ENCODE measurements at places on chromosomes 1 and 21.

GRCh38 chr1:11105586-11105985 lies 5.9 kb upstream of the EXOSC10 start:
- DNase-seq, result no peak

GRCh38 chr1:166597516-166597915 lies 241.8 kb upstream of the POGK start:
- DNase-seq, result no peak

GRCh38 chr1:36349839-36350238 lies 26.4 kb upstream of the EVA1B start:
- DNase-seq, result no peak

DNA sequence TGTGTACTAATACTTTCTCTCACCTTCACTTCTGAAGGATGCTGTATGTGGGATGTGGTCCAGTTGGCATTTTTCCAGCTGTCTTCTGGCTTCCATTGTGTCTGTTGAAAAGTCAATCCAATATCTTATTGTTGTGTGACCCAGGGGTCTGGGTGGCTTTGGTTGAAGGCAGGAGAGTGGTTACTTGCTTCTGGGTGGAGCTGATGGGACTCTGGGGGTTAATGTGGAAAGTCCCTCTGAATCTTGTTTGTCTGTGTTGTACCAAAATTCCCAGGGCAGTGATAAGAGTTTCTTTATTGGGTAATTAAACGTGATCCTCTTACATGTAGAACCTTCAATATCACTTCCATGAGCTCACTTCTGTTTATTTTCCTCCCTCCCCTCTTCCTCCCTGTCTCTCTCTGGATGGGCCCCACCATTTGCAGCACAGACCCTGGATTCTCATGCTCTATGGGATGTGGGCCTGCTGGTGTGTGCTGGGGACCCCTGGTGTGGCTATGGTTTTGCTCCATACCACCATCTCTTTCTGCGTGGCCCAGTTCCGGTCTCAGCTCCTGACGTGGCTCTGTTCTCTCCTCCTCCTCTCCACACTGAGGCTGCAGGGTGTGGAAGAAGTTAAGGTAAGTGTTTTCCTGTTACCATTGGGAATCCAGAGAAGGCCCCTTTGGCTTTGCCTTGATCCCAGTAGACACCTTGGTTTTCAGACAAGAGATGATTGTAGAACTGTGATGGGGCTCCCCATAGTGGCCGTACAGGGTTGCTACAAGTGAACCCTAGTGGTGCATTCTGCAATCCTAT lies 71.5 kb downstream of the HHAT start:
- peak; percentile 67 for DNase-seq

GRCh38 chr1:240555524-240555923 lies 56.4 kb downstream of the GREM2 start:
- no peak for DNase-seq

GRCh38 chr21:33815143-33815707 lies 100.4 kb downstream of the ATP5PO start:
- no peak for DNase-seq

DNA sequence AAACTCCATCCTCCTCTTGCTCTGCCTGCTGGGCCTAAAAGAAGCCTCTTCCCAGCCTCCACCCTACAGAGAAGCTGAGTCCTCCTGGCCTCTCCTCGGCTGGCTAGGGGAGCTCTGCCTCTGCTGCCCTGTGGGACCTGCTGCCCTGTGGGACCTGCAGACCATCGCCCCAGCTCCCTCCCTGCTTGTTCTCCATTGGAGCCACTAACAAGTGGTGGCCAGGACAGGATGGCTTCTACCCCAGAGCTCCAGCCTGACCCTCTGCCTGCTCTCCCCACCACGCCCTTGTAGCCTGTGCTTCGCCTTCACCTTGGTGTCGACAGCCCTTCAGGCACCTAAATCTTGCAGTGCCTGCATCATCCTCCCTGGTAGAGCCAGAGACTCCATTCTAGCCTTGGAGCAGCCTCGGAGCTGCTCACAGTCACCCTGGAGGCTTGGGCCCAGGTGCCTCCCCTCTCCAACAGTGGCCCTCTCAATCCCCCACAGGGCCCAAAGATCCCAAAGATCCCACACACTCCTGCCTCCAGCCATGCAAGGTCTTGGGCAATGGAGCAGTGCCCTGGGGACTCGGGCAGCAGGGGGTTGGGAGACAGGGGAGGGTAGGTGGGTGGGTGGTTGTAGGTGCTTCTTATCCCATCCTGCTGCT lies 3.0 kb downstream of the EPS8L3 start:
- no peak for DNase-seq

DNA sequence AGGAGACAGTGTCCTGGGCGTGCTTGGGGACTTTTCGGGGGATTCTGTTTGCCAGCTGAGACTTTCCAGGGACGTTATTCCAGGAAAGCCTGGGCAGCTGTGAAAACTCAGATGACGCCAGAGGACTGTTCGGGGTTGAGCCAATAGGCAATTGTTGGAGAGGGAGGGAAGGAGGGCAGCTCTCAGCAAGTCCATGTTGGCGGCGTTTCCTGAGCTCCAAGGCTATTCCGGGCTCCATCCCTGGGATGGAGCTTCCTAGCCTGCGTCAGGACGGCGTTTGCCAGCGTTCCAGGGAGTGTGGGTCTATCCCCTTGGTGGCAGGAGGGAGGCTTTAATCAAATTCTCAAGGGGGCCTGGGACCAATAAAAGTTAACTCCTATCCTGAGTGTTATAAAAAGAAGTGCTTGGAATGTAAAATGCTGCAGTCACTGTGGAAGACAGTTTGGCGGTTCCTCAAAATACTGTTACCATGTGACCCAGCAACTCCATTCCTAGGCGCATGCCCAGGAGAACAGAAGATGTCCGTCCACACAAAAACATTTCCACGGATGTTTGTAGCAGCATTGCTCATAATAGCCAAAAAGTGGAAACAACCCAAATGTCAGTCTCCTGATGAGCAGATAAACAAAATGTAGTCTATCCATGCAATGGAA lies 15.2 kb downstream of the SLC27A3 start:
- DNase-seq, result peak; percentile 56

DNA sequence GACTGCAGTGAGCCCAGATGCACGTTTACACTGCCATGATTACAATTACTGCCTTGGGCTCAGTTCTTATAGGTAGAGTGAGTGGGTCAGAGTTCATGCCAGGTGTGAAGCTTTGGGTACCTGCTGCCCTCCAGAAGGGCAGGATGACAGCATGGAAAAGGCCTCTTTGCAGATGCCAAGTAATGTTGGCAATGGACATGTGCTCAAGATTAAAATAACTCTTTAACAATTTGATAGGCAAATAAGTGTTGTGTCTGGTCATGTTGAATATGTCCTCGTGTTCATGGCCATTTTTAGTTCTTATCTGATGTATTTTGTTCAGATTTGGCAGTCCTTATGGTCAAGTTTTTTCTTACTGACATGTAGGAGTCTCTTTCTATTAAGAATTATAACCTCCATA lies 34.8 kb downstream of the S100B start:
- no peak for DNase-seq

DNA sequence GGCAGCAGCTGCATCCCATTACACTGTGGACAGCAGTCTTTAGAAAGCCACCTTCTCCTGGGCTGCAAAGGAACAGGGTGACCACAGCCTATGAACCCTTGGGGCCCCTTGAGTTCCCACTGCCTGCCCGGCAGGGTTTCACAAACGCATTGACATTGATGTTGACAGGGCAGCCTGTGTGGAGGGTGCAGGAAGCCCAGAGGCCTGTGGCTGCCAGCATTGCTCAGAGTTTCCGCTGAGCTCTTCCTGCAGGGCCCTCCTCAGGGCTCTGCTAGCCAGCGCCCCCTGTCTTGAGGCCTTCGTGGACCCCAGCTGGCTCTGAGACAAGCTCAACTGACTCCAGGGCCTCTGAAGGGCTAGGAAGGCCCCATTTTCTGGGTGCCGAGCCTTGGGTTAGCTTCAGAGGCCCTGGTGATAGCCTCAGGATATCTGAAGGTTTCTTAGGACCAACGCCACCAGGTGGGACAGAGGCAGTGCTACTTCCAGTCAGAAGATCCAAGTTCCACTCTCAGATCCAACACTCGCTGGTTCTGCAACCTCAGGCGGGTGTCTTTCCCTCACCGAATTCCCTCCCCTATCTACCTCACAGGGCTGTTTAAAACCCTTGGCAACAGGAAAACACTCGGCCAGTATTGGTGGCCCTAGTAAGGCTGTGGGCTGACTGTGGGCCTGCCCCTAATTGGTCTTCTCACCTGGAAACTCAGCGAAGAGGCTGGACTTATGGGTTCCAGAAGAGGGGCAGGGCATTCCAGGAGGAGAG lies 27.2 kb upstream of the EPS8L3 start:
- DNase-seq, result no peak

DNA sequence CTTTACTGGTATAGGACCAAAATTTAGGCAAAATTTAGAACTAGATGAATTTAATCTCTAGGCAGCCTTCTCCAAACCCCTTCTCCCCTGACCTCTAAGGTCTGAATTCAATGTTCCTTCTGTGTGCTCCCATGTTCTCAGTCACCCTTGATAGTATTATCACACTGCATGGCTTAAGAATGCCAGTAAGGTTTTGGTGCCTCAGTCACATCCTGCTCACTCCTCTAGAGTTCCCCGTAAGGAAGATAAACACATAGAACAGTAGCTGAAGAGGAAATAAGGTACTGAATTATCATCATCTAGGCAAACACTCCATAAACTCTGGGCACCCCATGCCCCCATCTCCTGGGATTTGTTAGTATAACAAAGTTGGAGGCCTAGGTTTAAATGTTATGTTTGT lies 18.2 kb downstream of the PRRX1 start:
- no peak for DNase-seq

DNA sequence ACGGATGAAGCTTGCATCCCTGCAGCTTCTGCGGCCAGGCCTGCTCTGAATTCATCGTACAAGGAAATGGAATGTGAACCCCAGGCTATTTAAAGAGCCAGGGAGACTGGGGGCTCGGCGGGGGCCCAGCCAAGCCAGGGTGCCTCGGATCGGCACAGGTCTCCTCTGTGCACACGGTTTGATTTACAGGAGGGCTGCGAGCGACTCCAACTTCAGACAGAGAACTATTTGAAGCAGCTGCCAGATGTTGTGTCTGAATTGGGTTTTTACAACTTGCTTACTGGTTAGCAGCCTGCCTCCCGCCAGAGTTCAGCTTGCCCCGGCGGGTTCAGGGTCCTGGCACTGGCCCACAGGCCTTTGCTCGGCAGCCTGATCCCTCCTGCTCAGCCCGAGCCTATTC lies 83.2 kb downstream of the SPSB1 start:
- DNase-seq, result no peak

DNA sequence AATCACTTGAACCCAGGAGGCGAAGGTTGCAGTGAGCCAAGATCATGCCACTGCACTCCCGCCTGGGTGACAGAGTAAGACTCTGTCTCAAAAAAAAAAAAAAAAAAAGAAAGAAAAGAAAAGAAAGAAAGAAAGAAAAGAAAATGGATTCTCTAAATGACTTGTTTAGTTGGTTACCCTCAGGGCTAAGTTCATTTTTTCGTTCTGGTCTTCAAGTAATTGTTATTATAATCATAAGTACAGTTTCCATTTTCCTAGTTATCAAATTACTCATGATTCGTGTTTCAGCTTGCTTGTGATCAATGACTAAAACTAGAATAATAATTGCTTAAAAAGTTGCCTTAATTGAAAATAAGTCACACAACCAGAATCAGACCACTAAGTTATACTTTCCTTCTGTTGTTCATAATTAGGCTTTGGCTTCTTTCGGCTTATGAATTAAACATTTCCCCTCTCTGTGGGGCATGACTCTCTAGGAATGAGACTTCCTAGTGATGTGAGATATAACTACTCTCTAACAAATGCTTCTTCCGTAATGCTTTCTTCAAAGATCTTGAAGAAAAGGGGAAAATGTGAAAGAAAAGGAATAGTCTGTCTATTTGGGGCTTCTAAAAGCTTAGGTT lies 9.6 kb upstream of the RLF start:
- no peak for DNase-seq

DNA sequence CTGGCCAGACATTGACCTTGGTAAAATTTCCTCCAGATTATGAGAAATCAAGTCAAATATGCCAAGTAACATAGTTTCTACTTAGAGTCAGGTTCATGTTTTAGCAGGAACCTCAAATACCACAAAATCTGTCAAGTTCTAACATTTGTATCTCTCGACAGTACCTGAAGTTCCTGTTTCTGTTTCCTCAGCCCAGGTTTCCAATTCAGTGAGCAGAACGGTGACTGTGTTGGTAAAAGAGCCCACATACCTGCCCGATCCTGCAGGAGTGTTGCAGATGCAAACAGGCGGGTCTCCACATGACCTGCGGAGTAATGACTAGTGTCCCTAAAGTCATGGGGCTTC lies 57.9 kb upstream of the LGALS8 start:
- DNase-seq, result no peak

DNA sequence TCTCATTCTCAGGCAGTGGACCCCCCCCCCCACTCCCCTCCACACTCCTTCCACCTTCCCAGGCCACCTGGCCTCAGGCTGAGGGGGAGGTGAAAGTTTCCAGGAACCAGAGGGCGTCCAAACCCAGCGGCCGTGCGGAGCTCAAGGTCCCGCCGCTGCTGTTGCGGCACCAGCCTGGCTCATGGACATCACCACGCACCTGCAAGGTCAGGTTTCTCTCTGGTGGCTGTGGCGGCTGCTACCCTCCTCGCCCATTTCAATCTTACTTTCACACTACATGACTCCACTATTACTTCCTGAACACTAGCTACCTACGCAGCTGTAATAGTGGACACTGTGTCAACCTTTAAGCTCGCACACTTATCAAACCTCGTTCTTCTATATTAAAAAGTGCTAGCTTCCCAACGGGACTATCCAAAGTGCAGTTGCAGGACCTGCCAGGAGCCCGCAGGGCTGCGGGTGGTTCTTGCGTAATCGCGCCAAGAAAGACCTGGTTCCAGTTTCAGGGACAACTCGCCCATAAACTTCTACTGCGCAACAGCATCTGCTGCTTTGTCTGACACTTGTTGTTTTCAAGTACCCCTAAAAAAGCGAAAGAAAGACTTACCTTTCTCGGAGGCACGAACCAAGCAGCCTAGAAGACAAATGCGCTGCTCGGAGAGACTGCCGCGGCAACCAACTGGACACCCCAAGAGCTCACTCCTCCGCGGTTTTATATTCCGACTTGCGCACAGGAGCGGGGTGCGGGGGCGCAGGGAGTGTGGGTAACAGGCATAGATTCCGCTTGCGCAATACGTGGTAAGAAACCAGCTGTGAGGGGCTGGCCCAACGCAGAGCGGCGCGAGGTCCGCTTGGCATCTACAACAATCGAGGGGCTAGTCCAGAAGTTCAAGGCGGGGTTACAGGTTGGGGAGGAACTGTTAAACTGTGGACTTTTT lies at the start of gene DIRAS3:
Gene DIRAS3, minus strand, starts transcription at position 687 of the 938 bp plus-strand sequence. CDS start 3,330 bp downstream, outside the sequence.
- DNase-seq, result peak; percentile 18

DNA sequence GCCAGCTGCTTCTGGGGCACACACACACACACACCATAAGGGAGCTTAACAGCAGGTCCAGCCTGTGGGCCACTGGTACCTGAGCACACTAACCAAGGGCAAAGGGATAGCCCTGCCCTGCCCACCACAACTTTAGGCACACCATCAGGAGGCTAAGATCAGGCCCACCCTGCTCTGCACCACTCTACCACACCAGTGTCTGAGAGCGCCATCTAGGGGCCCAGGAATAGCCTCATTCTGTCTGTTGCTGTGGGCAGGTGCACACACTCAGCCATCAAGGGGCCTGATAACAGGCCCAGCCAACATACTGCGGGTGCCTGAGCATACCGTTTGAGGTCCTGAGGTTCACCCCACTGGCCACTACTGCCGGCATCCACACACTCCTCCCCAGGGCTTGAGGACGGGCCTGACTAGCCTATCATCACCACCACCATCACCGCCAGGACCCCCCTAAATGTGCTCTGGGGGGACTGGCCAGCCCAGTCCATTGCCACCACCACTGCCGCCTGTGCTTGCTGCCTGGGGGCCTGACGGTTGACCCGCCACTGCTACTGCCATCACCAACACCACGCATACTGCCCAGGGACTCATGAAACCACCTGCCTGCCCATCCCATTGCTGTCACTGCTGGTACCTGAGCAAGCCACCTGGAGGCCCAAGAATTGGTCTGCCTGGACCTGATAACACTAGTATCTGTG lies 31.3 kb downstream of the NSL1 start:
- DNase-seq, result no peak

All from head of caudate nucleus (tissue), 42 donors.